C1 segment of cervical spinal cord (tissue), 14 donors: ENCODE measurements at places on chromosomes 12 and 14.

DNA sequence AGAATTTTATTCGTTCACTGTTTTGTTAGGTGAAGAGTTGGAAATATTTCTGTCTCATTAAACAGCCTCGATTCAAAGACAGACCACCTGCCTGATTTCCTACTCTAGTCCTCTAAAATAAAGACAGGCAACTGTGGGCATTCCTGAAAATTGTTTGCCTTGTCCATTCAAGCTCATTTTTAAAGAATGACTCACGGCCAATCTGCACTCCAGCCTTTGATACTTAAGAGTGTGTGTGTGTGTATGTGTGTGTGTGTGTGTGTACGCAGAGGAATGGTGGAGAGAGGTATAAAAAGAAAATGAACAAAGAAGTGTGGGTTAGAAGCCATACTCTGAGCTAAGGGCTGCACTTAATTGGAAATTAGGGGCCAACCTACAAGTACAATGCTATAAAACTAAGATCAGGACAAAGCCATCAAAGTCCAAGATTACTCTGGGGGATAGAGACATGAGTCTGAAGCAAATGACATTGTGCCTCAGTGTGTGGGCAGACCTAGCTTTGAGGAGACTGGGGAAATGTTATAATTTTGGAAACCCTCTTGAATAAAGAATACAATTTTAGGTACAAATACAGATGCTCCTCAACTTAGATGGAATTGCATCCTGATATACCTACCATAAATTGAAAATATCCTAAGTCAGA is 45.6 kb upstream of the SOCS2 start:
- no peak for DNase-seq

DNA sequence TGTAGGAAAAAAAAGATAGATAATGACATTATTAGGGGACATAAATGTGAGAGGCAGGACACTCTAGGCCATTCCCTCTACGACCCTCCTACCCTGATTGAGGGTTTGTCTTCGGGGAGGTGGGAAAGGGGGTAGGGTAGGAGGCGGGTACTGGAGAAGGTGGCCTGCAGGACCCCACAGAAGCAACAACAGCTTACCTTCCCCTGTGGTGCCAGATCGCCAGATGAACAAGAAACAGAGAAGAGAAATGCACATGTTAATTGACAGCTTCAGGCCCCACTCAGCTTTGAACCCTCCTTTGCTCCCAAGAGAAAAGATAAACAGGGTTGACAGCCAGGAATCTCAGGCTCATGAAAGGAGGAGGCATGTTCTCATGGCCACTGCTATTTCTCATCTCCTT is 4.8 kb downstream of the PHB2 start:
- DNase-seq: no peak

DNA sequence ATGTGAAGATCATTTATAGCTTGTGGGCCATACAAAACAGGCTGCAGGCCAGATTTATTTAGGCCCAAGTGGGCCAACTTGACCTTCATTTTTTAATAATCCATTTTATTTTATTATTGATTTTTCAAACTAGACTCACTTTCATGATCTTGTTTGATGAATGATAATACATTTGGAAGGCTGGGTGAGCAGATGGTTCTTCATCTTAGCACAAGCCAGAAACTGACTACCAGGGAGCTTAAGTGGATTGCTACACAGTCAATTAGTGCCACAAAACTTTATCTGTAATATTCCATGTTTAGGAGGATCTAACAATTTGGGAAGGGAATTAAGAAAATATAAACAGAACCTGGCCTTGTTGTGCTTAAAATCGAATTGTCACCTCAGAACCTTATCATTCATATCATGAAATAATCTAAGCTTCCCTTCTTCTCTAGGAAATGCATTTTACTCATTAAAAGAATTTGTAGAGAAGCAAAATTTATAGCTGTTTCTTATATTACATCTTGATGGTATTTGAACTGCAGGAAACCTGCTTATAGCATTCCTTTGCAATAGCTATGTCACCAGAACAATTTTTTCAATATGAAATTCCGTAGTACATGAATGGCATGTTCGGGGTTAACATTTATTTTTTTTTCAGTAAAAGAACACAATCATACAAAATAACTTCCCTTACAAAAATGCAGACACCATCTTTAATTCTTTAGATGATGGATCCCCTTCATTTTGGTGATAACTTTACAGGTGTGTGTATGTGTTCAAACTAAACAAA is 62.0 kb upstream of the CSRP2 start:
- DNase-seq: no peak

DNA sequence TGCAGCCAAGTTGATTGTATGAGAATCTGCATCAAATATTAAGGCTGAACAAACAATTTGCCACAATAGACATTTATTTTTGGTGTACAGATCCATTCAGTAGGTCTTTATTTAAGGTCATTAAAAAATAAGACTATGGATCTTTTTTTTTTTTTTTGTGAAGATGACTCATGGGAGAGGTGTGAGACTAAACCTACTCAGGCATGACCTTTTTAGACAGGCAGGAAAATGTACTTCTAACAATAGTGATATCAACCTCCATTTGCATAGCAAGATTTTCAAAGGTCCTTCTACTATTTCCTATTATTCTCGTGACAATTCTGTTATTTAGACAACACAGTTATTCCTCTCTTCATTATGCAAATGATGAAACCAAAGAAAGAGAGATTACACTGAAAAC is 39.9 kb upstream of the PTPRR start:
- no peak for DNase-seq

GRCh38 chr12:120763250-120763649 is 37.6 kb downstream of the ACADS start:
- DNase-seq: no peak
